ENCODE measurements at places on chromosomes 2 and 18.

- no peak for DNase-seq
Observed at GRCh38 chr2:214077727-214078126, 333.1 kb upstream of the VWC2L start.

DNA sequence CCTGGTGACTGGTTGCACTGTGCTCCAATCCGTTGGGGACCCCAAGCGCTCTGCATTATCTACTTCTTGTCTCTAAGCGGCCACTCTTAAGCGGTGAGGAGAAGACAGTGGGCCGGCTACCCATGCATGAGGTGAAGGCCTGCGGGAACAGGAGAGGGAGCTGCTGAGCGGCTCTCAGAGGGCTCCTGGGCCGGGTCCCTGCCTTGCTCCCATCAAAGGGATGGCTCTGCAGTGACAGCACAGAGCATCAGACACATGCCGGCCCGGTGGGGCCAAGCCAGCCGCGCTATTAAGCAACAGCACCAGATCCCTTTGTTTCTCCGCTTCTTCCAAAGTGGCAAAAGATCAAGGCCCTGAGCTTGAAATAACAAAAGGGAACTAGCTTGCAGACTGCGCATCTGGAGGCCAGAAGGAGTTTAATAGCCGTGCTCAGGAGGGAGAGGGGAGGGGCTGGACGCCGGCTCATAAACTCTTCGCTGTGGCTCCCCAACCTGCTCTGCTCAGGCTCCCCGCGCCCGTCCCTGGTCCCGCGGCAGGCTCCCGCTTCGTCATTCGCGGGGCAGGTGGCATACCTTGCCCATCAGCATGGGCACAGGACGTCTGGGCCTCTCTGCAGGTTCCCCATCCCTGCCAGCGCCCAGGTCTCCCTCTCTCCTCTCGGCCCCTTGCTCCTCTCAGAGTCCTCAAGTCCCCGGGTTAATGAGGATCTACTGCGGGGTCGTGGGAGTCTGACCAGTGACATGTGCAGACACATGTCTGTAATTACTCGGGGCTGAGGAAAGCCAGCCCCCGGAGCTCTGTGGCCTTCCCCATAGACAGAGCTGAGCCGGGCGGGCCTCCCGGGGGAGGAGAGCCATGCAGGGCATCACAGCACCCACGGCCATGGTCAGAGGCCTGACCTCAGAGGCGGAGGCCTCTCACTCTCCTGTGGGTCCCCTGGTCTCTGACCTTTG, 96.7 kb downstream of the ASB1 start:
- DNase-seq: peak; percentile 62

GRCh38 chr2:19351899-19352697, 6.3 kb downstream of the OSR1 start:
- no peak for DNase-seq

- no peak for DNase-seq
Observed at GRCh38 chr18:40152859-40153258, 1802.2 kb upstream of the PIK3C3 start.

GRCh38 chr2:100339823-100340222, 17.5 kb upstream of the LONRF2 start:
- no peak for DNase-seq

DNA sequence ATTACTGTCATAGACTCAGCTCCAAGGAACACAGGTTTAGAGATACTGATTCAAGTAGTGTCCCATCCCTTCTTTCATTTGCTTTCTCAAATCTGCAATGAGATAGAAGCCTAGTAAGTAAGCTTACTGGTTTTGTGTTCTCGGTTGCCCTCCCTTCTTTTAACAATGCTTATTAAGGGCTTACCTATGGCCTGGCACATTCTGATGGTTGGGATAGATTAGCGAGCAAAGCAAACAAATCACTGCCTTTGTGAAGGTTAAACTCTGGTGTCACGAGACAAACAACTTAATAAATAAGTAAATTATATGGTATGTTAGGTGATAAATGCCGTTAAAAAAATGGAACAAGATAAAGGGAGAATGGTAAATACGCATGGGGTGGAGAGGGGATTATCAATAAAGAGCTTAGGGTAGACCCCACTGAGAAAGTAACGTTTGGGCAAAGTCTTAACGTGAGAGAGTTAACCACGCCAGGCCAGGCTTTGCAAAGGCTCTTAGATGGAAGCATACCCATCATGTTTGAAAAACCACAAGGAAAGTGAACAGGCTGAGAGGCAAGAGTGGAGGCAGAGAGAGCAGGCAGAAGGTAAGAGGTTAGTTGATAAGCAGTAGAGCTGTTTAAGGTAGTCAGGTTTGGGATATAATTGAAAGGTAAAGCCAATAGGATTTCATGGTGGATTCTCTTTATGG, 31.0 kb downstream of the EIF2AK3 start:
- no peak for DNase-seq

GRCh38 chr2:216897561-216898203, 37.8 kb upstream of the TNP1 start:
- peak; percentile 39 for DNase-seq

- DNase-seq: no peak
Observed at GRCh38 chr2:254241-254640, 9.6 kb downstream of the SH3YL1 start.

DNA sequence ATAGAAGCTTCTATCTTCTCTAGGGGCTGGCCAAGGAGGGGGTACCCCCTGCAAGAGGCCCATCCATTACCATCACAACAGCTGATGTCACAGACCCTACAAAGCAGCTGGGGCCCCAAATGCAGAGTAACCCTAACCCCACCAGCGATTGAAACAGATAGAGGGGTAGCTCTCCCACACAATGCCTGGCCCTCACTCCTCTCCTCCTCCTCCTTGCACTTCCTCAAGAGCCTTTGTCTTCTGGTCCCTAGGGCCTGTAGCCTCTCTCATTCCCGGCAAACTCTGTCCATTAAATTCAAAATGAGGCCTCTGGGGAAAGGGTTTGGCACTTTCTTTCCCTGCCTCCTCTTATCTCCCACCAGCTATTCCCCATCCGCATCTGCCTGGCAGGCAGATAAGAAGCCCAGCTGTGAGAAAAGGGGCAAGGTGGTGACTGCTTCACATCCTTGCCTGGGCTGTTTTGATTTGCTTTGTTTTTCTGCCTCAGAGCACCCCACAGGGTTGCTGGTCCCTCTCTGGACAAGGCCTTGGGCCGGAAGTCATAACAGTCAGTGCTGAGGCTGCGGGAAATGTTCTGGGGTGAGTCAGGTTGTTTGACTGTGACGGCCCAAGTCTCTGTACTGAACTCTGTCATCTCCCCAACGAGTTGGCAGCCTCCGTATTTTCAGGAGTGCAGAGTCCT, 26.1 kb upstream of the CYP26B1 start:
- no peak for DNase-seq

- DNase-seq: no peak
Observed at GRCh38 chr18:7198326-7198725, 32.6 kb upstream of the LRRC30 start.

- no peak for DNase-seq
Observed at GRCh38 chr2:75019790-75020189, 61.3 kb downstream of the POLE4 start.

DNA sequence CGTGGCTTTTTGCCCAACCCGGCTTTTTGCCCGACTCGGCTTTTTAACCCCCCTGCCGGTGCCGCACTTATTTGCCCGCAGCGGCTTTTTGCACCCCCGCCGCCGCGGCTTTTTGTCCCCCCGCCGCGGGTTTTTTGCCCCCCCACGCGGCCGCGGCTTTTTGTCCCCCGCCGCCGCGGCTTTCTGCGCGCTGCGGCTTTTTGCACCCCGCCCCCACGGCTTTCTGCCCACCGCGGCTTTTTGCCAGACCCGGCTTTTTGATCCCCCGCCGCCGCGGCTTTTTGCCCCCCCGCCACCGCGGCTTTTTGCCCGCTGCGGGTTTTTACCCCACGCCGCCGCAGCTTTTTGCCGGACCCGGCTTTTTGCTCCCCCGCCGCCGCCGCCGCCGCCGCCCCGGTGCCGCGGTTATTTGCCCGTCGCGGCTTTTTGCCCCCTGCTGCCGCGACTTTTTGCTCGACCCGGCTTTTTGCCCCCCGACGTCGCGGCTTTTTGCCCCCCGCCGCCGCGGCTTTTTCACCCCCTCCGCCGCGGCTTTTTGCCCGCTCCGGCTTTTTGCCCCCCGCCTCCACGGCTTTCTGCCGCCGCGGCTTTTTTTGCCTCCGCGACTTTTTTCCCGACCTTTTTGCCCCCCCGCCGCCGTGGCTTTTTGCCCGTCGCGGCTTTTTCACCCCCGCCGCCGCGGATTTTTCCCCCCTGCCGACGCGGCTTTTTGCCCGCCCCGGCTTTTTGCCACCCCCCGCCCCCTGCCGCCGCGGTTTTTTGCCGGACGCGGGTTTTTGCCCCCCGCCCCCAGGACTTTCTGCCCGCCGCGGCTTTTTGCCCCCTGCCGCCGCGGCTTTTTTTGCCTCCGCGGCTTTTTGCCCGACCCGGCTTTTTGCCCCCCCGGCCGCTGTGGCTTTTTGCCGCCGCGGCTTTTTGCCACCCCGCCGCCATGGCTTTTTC, 2786.5 kb downstream of the RPIA start:
- no peak for DNase-seq

DNA sequence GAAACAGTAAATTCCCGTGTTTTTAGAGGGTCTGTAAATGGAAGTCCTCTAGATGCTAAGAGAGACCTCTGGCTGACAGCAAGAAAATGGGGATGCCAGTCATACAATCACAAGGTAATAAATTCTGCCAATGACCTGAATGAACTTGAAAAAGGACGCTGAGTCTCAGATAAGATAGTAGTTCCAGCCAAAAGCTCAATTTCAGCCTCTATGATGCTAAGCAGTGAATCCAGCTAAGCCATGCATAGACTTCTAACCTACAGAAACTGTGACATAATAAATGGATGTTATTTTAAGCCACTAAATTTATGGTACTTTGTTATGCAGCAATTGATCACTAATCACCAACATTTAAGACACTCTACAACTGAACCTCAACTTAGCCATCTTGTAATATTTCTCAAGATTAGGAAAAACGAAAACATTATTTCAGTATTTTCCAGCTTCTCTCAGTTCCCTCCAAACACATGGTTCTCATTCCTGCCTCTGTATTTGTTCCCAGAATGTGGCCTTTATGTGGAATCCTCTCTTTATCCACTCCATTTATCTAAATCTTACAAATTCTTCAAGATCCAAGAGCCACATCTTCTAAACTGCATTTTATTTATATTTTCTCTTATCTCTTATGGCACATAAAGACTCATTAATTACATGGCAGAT, 331.1 kb downstream of the GULP1 start:
- no peak for DNase-seq

- DNase-seq: no peak
Observed at GRCh38 chr18:55443776-55444175, 144.2 kb downstream of the TCF4 start.

DNA sequence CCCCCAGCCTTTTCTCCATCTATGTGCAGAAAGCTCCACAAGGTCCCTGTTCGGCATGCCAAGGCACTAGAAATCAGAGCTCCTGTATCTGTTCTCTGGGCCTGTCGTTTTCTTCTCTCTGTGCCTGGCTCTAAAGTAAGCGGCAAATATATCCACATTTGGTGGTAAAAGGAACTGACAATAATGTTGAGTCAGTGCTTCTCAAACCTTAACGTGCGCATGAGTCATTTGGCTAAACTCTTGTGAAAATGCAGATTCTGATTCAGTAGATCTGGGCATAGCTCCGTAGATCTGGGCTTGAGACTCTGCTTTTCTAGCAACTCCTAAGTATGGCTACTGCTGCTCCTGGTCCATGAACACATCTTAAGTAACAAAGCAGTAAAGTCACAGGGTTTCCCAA, 16.5 kb upstream of the ACSL3 start:
- DNase-seq: peak; percentile 13

DNA sequence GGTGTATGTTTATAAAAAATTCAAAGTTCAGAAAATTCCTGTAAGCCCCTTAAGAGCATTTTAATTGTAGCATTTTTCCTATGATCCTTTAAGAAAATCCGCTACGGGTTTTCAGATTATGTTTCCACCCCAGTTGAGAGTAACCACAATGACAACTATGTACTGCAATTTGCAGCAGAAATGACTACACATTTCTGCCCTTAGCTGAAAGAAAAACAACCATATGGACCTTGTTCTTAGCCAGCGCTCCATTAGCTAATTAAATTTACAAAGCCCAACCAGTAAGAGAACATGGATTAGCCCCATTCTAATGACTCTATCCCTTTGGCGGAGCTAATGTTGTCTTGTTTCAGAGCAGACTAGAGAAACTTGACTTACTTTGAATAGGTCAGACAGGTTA, 247.6 kb downstream of the SLC8A1 start:
- DNase-seq: no peak

- no peak for DNase-seq
Observed at GRCh38 chr2:205564346-205565141, 117.8 kb upstream of the NRP2 start.

GRCh38 chr2:197286805-197287595, 23.6 kb downstream of the ANKRD44 start:
- DNase-seq: peak; percentile 64

DNA sequence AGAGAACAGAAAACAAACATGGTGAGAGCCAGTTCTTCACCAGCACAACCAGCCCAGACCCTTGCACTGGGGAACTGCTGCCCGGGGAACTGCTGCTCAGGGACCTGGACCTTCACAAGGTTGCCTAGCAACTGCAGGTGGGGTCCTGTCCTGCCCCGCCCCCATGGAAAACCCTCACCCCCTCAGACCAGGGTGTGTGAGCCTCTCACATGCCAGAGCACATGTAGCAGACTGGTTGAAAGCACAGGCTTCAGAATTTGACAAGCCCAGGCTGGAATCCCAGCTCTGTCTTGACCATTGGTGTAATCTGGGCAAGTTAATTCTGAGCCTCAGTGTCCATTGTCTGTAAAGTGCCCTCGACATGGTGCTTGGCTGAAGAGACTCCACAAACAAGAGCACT, 118.6 kb downstream of the LOXHD1 start:
- DNase-seq: no peak

DNA sequence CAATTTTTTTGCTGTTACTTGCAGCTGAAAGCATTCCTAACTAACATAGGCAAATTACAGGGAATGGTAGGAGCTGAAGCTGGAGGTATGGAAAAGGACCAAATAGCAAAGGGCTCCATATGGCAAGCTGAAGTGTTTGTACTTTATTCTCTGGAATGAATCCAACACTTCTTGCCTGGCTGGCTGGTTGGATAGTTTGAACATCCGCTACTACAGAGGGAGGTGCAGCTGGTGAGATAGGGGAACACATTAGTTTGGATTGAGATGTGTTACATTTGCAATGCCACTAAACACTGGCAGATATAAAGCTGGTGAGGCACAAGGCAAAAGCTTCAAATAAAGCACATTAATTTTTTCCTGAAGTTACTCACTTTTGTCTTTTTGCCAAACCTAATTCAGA, 291.5 kb downstream of the SP3 start:
- DNase-seq: no peak

DNA sequence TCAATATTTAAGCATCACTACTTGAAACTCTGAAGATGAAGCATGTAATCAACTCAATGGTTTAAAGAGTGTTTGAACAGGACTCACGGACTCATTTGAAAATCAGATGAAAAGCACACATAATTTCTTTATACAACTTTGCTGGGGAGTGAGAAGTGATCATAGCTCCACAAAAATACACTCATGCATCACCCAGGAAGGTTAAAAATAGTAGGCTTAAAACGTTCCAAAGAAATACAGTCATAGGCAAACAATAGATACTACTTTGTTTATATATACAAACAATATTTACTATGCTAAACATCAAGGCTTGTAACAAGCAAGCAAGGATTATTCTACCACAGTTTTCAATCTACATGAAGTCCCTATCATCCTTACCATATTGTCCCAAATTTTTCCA, 11.6 kb downstream of the HNRNPLL start:
- no peak for DNase-seq

- no peak for DNase-seq
Observed at GRCh38 chr2:2836343-2837070, 505.4 kb upstream of the MYT1L start.

Measured in uterus (tissue), 4 donors.